ENCODE measurements at places on chromosomes 4 and X.

DNA sequence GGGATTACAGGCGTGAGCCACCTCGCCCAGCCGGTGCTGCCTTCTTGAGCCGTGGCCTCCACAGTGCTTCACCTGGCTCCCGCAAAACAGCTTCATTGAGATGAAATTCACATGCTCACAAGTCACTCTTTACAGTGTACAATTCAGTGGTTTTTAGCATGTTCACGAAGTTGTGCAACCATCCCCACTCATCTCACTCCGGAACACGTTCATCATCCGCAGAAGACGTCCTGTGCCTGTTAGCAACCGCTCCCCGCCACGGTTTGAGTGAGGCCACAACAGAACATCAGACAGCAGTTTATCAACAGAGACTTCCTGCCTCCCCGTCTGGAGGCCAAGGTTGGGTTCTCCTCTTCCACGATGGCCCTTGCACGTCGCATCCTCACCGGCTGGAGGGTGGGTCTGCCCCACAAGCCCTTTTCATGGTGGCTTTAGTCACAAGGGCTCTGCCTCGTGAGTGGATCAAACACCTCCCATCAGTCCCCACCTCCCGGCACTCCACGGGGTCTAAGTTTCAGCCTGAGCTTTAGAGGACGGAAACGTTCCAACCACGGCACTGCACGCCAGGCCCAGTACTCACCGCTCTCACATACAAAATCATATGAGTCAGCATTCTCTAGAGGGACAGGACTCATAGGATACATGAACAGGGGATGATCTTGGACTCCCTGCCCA lies 29.6 kb upstream of the SPON2 start:
- DNase-seq = peak; percentile 51

- no peak for DNase-seq
Measured at GRCh38 chr4:5754529-5754881, 43.5 kb downstream of the EVC start.

DNA sequence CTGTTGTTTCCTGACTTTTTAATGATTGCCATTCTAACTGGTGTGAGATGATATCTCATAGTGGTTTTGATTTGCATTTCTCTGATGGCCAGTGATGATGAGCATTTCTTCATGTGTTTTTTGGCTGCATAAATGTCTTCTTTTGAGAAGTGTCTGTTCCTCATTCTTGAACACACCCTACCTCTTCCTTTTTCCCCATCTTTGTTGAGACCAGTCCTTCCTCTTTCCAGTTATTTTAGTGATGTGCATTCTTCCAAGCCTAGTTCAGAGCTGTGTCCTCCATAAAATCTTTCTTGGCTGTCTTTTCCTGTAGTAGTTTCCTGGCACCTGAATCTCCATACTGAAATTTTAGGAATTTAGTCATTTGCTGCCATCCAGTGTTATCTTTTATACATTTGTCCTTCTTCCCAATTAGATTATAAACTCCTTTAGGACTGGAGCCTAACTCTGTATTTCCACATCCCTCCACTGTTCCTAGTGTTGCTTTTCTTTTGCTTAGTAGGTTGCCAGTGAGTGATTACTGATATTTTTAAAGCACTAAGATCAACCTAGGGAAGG lies 11.4 kb downstream of the FHIP1A start:
- DNase-seq = no peak

GRCh38 chr4:8539661-8540060 lies 40.5 kb upstream of the GPR78 start:
- no peak for DNase-seq

GRCh38 chr4:122758033-122758432 lies 25.5 kb downstream of the BBS12 start:
- no peak for DNase-seq

DNA sequence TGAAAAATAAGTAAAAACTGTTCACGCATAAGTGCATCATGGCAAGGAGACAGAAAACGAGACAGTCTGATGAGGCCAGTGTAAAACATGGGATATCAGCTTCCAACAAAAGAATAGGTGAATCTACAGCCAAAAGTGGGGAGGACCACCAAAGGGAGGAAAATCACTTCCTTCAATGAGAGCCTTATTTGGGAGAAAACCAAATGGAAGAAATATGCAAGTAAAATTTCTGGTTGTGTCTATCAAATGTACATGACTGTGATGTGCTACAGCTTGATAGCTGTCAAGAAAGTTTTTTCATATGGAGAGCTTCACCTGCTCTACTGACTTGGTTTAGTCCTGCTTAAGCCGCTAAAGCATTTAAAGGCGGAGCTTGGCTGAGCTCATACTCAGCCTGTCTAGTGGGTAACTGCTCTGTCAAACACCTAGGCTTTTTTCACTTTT lies 66.2 kb downstream of the MAGEA1 start:
- DNase-seq = no peak

- no peak for DNase-seq
Measured at GRCh38 chr4:127229855-127230608, 402.7 kb upstream of the INTU start.

- no peak for DNase-seq
Measured at GRCh38 chr4:28481565-28481964, 1620.9 kb downstream of the STIM2 start.

DNA sequence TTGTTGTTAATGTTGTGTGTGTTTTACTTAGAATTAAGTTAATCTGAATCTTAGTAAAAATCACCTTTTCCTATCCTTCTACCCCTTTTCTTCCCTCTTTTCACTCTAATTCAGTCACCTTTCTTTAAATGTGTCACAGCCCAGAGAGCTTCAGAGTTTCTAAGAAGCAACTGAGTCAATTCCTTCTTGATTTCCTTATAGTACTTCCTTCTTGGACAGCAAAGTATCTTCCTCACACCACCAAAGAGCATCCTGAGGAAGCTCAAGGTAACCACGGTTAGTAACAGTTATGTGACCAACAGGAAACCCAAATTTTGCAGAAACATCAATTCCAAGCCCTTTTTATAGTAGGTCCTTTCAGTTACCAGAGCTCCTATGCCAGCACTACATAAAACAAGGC lies 243.2 kb upstream of the BMP3 start:
- DNase-seq = no peak

- DNase-seq = no peak
Measured at GRCh38 chr4:69748173-69748572, 12.2 kb downstream of the SULT1B1 start.

GRCh38 chr4:65825116-65825753 lies 154.9 kb upstream of the EPHA5 start:
- no peak for DNase-seq

DNA sequence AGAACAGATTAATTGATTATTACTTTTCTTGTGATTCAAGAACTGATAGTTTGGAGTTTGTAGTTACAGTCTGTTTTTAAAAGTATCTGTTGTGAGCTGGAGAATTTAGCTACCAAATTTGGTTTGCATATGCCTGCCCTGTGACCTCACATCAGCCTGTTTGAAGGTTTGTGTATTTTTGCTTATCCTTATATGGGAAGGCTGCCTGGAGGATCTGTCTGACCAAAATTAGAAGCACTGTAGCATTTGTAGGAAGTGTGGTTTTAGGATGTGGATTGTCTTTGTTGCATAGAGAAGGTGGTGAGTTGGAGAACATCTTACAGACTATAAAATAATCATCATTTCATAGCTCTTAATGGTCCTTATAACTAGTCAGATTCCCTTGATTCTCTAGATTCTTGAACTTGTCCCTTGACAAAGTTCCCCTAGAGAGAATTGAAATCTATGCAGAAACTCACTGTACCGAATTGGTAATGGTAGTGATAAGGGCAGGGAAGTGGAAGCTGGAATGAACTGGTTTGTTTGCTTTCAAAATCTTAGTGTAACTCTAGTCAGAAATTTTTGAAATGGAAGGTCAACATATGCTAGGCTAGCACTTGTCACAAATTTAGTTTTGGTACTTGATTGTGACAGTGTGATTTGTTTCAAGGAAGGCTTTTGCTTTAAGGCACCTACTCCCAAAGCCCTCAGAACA lies 57.3 kb downstream of the SH3BGRL start:
- no peak for DNase-seq

DNA sequence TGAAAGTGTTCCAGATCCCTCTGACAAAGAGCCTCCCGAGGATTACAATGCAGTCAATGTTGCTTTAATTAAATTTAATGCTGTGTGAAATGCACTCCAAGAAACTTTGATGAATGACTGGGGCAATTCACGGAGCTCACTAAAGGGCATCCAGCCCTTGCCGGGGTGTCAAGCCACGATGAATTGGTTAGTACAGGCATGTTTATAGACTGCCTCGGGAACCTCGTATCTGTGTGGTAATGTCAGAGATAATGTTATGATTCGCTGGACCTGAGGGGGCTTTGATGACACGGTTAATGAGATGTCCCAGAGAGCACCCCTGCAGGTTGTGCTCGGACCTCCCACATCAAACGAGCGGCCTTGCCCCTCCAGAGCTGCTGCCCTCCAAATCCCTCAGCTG lies 428.8 kb downstream of the NKX6-1 start:
- no peak for DNase-seq

- no peak for DNase-seq
Measured at GRCh38 chr4:136768925-136769275, 763.4 kb downstream of the PCDH18 start.

GRCh38 chr4:67522851-67523671 lies 22.2 kb downstream of the CENPC start:
- no peak for DNase-seq

GRCh38 chrX:39995457-39995856 lies 102.3 kb downstream of the BCOR start:
- DNase-seq = no peak
